Glomerular endothelial cell (primary cell): ENCODE measurements at places on chromosomes 7 and 10. TPM values are rescaled to one million over a fixed set of nuclear protein-coding genes. Genes with fewer than 3 reads are reported as not detected.

DNA sequence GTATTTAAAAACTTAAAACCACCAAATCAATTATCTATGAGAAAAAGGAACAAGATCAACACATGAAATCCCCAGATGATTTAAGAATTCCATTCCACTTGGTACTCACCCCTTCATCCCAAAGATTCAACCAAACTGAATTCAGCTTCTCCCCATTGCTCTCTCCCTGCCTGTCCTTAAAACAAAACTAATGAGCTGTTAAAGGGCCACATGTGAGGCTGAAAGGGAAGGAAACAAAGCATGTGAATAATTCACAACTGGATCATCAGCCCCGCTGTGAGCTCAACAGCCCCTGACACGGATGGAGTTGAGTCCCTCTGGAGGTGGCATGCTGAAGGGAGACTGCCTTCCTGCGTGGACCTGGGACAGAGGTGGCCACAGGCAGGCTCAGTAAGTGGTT lies 32.9 kb downstream of the VOPP1 start:
- no peak for DNase-seq

GRCh38 chr7:94697035-94697974 lies 41.4 kb upstream of the SGCE start:
- DNase-seq: peak; percentile 77

DNA sequence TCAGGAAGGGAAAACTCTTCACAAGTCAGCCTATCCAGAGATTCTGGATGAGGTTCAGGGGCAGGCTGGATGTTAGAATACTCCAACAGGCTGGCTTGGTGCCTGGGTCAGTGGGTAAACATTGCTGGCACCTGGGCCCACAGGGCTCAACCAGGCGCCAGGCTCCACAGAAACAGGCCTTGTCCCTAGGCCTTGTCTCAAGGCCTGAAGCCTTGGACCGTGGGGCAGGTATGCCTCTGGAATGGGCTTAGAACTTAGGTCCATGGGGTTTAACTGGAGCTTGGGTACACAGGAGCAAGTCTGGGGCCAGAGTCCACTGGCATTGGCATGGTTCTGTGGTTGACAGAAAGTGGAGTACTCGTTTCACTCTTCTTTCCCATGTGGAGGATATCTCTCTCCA lies 263.0 kb upstream of the ETV1 start:
- DNase-seq: no peak

DNA sequence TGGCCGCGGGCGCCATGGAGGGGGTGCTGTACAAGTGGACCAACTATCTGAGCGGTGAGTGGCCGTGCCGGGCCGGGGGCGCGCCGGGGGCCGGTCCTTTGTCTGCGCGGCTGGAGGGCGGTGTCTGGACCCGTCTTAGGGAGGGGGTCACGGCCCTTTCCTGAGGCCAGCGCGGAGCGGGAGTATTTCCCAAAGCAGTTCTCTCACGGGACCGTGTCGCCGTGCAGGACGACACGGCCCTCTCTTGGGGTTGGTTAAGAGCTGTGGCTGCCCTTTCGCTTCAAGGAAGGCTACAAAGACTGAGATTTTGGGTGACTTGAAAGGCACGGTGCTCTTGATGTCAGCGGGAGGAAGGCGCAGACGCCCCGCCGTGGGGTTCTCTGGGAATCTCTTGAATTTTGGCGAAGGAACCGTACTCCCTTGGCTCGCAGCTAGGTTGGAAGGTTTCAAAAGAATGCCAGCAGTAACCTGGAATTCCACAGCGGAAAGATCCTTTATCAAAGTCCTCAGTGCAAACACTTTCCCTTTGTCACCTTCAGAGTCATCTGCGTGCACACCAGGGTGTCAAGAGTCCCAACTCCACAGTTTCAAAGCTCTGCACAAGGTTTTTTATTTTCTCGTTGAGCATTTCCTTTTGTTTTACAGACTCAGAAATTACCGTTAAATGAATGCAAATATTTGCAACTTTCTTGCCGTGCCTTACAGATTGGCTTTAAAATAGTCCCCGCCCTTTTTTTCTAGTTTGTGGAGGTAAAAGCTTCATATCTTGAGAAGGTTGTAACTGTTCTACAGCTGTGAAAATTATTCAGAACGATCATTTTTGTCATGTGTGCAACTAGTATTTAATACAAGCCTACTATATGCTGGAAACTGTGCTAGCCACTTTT lies 780 bp downstream of the PLEKHA8 start:
- no peak for DNase-seq

DNA sequence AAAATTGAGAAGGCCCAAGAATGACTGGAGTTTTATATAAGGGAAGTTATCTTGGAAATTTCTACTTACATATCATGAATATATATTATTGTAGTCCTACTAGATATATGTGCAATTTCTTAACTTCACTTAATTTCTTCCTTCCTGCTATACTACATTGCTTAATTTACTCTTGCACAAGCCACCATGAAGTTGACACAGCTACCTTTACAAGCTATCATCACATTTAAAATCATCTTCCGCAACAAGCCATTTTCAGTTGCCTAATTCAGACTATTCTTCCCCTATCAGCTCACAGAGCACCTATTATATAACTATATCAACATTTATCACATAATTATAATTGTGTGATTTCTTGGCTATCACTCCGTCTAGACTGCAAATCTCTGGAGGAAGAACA lies 418.4 kb downstream of the PARD3 start:
- no peak for DNase-seq

GRCh38 chr7:26188206-26188956 lies 12.2 kb downstream of the HNRNPA2B1 start:
- no peak for DNase-seq

DNA sequence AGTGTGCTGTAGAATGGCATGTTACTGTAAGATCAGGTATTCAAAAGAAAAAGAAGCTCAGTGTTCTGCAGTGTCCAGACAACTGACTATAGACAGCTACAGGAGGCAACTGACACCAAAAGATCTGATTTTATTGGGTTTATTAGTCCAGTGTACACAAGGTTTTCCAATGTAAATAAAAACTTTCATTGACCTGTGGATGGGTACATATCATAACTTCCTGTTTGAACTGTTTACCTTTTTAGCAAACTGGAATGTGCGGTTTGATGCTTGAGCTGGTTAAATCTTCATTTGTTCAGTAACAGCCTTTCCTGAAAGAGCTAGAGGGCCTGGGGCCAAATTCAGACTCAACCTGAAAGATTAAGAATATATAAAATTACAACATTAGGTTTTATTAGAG lies 172.6 kb upstream of the SP8 start:
- DNase-seq: no peak

DNA sequence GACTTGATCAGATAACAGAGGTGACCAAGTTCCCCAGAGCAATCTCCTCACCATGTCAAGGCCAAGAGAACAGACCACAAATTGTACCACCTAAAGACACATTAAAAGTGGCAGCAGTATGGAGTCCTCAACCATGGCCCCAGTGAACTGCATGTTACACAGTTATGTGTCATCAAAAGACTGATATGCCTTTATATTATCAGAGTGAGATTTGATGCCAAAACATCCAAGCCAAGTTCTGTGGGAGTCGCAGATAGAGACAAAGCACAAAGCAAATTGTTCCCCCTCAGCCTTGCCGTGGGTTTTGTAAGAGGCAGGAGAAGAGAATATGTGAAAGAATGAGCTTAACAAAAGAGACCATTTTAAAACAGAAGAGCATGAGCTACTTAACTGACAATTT lies 39.2 kb upstream of the TES start:
- DNase-seq: no peak

DNA sequence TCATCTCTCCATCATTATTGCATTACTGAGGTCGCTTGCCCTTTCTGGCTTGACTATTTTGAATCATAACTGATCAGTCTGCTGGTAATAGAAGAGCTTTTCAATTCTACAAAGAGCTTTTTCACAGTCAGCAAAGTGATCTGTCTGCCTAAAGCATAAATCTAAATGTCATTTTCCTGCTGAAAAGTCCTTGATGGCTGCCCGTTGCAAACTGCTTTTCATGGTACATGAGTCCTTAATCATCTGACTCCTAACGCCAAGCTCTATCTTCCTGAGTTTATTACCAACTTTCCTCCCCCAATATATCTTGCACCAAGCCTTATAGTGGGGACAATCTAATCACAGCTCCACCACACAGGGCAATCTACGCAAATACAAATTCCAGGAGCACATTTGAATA lies 39.8 kb downstream of the THSD7A start:
- DNase-seq: no peak

DNA sequence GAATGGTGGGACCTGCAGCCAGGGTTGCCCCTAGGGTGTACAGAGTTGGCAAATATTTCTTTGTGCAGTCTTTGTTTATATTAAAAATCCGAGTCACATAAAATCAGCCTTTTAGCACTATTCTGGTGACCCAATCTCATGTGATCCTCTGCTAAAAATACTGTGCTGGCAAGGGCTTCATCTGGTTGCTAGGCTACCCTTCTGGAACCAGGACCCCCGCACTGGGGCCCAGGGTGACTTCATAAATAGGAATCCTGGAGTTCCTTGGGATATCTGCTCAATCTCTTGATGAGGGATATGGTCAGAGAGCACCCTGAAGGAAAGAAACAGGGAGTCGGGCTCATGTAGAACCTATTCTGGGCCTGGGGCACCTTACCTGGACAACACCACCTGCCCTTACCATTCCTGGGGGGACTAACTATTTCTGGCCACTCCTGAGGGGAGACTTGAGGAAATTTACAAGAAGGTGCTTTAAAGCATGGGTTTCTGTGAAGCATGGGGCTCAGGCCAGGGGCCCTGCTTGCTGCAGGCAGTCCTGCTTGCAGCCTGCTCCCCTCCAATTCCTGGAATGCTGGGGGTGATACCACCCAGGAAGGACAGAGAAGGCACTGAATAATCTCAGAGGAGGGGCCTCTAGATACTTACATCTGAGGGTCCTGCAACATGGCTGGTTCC lies 44.7 kb downstream of the SH2D4B start:
- no peak for DNase-seq

DNA sequence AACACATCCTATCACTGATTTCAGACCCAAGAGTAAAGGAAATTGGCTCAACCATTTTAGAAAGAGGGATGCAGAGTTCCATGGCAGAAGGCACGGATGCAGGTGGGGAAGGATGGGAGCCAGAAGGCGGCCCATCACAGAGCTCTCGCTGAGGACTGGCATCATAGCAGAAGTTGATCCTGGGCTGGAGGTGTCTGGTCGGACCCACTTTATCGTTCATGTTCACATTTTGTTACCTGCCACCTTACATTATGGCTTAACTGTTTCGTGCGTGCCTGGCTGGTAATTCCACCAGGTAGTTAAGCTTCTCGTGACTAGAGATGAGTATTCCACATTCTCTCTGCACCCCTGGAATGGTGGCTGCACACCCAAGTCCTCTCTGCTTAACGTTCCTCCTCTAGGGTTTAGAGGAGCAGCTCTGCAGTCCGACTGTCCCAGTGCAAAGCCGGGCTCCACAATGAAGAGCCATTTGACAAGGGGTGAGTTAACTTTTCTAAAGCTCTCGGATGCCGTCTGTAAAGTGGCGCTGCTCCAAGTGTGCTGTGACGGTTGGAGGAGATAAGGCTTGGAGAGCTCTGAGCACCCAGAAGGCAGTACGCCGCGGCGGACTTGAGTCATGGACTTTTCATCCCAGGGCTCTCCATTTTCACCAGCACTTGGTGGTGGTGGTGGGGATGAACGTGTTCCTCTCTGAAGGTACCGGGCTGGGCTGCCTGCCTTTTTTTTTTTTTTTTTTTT lies 157.1 kb upstream of the SHH start:
- no peak for DNase-seq

DNA sequence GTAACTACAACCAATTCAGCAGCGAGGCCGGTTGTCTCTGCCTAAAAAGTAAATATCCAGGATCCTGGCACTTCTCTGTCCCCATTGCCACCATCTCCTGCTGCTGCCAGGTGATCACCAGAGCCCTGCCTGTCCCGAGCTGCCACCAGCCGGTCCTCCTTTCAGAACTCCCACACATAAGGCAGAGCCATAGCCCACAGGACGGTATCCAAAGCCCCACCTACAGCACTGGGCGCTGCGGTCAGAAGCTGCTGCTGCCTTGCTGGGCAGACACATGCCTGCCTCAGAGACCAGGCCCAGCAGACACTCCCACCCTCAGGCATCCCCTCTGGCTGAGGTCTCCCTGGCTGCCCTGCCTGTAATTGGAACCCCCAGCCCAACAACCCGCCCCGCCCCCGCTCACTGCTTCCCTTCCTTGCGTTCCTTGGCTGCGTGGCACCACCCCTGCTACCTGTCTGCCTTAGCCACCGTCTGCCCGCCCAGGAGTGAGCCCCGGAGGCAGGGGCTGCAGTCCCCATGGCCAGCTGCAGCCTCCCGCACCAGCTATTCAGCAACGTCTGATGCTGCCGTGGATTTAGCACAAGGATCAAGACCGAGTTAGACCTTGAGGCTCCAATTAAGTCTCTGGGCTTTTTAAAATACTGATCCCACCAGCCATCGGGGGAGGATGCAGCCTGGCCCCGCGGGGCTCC lies 100.7 kb downstream of the CYTH3 start:
- no peak for DNase-seq

DNA sequence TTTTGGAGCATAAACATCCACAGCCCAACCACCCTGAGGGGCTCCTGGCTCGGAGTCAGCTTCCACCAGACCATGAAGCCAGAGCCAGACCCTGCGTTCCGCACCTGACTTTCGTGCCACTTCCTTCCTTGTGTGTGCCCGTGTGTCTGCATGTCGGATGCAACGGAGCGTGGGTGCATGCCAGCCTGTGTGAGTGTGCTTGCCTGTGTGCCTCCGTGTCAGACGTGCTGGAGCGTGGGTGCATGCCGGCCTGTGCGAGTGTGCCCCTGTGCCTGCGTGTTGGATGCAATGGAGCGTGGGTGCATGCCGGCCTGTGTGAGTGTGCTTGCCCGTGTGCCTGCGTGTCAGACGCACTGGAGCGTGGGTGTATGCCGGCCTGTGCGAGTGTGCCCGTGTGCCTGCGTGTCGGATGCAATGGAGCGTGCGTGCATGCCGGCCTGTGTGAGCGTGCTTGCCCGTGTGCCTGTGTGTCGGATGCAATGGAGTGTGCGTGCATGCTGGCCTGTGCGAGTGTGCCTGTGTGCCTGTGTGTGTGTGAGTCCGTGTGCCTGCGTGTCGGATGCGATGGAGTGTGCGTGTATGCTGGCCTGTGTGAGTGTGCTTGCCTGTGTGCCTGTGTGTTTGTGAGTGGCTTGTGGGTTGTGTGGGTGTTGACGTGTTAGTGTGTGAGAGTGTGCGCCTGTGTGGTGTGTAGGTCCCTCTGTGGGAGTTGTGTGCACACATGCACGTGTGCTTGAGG lies 28.1 kb upstream of the KNDC1 start:
- no peak for DNase-seq

- no peak for DNase-seq
Observed at GRCh38 chr7:69282946-69283345, 315.3 kb upstream of the AUTS2 start.

GRCh38 chr10:12872577-12872976 lies 128.9 kb downstream of the CCDC3 start:
- no peak for DNase-seq

The EXOSC1 gene
- 40.2 and 41.5 TPM in 2 replicates for total RNA-seq

The CPN1 gene
- not detected in 2 replicates for total RNA-seq

The LIPN gene
- not detected in 2 replicates for total RNA-seq

The IDI2 gene
- total RNA-seq: not detected in 2 replicates

The BLNK gene
- not detected in 2 replicates for total RNA-seq

The MDFIC gene
- total RNA-seq: 11.0 and 16.6 TPM in 2 replicates

The MYPN gene
- total RNA-seq: 1.1 and 3.7 TPM in 2 replicates

The MBLAC1 gene
- total RNA-seq: 2.3 and 3.9 TPM in 2 replicates

The GNGT1 gene
- total RNA-seq: not detected in 2 replicates

The OGDHL gene
- 0.58 TPM in 1 of 2 replicates, not detected in the other for total RNA-seq

The SPDYE5 gene
- not detected in 2 replicates for total RNA-seq
